Activated naive CD4-positive, alpha-beta T cell (primary cell): ENCODE measurements at places on chromosomes 12 and 14.

DNA sequence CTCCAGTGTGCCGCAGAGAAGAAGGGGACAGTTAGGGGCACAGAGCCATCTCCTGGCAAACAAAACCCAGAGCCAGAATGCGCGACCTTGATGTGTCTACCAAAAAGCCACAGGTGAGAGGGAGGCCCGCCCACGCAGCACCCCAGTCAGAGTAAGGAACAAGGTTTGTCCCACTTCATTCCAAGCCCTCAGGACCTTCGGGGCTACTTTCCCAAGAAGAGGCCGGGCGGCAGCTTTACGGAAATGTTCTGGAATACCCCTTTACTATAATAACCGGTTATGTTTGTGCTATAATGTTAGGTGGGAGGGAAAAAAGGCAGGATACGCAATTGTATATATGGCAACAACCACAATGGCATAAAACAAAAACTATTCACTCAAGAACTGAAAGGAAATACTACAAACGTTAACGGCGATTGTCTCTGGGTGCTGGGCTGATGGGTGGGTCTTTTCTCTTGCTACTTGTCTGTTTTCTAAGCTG is 12.3 kb downstream of the CCDC88C start:
- peak; percentile 44 for DNase-seq

DNA sequence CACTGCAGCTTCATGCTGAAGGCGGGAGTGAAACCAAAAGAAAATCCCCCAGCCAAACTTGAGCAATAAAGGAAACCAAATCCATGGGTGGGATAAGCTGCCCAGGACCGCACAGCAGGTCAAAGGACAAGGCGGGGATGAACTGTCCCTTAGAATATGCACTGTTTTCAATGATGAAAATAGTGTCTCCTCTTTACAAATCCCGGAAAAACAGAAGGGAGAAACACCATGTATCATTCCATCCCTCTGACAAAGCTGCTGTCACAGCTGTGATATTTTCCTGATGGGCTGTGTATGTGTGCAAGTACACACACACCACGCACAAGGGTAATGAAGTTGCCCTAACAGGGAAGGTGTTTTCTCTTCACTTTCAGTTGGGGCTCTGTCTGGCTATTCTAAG is 70.3 kb downstream of the ACTN1 start:
- DNase-seq: no peak

GRCh38 chr12:30166006-30166795 is 382.5 kb upstream of the TMTC1 start:
- DNase-seq: no peak

GRCh38 chr12:131882804-131883520 is 11.5 kb upstream of the ULK1 start:
- no peak for DNase-seq

- peak; percentile 24 for DNase-seq
Observed at GRCh38 chr14:73491256-73492042, 716 bp downstream of the RIOX1 start.

DNA sequence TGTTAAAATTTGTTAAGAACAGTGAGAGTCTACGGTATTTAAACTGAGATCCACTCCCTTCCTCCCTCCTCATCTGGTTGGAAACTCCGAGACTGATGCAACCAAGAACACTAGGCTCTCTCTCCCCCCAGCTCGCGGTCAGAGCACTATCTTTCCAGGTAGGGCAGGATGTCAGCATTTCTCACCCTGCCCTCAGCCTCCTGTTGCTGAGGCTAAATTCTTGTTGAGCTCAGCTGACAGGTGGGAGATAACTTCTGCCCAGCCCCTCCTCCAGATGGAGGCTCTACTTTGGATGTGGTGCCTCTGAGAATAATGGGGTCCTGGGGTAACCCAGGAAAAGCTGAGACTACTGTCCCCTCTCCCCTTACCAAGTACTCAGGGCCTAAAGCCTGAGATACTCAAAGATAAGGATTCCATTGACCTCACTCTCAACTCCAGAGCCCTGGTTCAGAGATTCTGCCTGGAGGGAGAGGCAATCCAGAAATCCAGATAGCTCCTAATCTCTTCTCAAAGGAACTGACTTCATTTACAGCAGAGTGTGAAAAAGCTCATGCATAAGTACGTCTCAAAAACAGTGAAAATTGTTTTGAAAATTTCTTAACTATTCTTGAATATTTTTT is 110.1 kb downstream of the EML5 start:
- no peak for DNase-seq

- no peak for DNase-seq
Observed at GRCh38 chr12:92007787-92008186, 137.9 kb downstream of the BTG1 start.

DNA sequence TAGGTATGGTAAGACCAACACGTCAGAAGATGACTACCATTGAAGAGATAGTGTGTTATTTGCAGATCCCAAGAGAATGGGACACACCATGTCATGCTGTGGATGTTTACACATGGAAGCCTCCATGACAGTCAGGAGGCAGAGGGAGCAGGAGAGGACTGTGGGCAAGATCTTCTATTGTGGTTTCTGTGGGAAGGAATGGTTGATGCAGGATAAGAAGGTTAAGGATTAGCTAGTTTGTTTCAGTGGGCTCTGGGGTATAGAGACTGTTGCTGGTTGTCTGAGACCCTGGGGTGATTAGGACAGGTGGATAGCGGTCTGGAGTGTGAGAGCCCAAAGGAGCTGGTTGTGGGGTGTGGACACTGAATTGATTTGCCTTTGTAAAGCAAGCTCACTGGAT is 23.3 kb downstream of the TAS2R7 start:
- DNase-seq: no peak

GRCh38 chr12:103928682-103929045 is 1.5 kb upstream of the HSP90B1 start:
- DNase-seq: no peak

GRCh38 chr12:111320258-111321050 is 48.4 kb downstream of the PHETA1 start:
- DNase-seq: no peak

- DNase-seq: no peak
Observed at GRCh38 chr14:36426836-36427235, 93.2 kb downstream of the NKX2-1 start.

- no peak for DNase-seq
Observed at GRCh38 chr14:104106471-104106991, 21.0 kb downstream of the ASPG start.

GRCh38 chr12:109878749-109879148 is 1.6 kb downstream of the GLTP start:
- DNase-seq: no peak

GRCh38 chr12:18327036-18327435 is 65.7 kb downstream of the PIK3C2G start:
- no peak for DNase-seq

- no peak for DNase-seq
Observed at GRCh38 chr12:1917172-1918070, 1.0 kb downstream of the CACNA2D4 start.

GRCh38 chr14:105929327-105930081 is 403.1 kb downstream of the TMEM121 start:
- no peak for DNase-seq

- no peak for DNase-seq
Observed at GRCh38 chr14:67977434-67978034, 158.0 kb downstream of the RAD51B start.

- no peak for DNase-seq
Observed at GRCh38 chr12:70245458-70245857, 2.2 kb downstream of the CNOT2 start.

DNA sequence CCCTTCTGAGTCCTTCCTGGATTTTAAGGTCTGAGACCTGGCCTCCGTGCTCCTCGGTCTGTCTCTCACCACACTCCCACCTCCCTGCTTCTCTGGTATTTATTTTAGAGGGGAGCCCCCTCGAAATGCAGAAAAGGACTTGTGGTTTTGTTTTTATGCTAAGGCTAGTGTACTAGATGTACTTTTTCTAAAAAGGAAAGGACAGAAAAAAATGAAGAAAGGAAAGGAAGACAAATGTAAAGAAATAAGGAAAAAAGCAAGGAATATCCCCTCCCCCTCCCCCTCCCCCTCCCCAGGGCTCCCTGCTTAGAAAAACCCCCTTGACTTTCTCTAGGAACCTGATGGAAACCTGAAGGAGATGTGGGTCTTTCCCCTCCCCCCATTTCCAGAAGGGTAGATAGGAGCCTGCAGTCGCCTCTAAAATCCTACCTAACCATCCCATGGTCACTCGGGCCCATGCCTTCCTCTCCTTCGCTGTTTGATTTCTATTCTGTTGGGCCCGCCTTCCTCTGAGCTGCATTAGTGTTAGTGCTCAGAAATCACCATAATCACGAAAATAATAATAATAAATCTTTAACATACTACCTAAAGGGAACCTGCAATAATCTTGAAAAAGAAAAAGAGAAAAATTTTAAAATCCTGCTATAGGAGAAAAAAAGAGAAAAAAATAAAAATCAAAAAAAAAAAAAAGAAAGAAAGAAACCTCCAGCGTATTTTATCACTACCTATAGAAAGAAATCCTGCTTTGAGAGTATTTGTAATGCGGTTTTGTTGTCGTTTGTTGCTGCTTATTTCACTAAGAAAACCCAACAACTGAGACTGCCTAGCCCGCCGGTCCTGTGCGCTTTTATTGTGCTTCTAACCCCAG is 3.1 kb downstream of the HOXC8 start:
- no peak for DNase-seq

GRCh38 chr12:121198949-121199348 is 11.0 kb upstream of the P2RX4 start:
- DNase-seq: no peak

- DNase-seq: no peak
Observed at GRCh38 chr12:2244013-2244861, 191.4 kb downstream of the CACNA1C start.

DNA sequence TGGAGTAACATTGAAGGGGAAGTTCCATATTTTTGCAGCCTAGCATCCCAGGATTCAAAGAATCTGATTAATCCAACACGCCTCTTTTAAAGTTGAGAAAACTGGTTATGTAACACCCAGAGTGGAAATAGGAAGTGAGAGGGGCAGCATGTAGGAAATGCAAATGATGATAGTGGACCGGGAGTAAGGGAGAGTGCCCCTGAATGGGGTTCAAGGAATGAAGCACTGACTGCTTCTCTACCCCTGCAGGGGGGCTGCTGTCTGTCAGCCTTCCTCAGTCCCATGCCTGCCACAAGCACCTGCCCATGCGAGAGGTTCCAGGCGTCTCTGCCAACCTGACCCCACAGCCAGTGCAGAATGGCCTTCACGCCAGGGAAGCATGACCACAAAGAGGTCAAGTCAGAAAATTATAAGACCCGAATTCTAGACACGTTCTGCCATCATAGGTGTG is 126.5 kb upstream of the CCND2 start:
- no peak for DNase-seq

DNA sequence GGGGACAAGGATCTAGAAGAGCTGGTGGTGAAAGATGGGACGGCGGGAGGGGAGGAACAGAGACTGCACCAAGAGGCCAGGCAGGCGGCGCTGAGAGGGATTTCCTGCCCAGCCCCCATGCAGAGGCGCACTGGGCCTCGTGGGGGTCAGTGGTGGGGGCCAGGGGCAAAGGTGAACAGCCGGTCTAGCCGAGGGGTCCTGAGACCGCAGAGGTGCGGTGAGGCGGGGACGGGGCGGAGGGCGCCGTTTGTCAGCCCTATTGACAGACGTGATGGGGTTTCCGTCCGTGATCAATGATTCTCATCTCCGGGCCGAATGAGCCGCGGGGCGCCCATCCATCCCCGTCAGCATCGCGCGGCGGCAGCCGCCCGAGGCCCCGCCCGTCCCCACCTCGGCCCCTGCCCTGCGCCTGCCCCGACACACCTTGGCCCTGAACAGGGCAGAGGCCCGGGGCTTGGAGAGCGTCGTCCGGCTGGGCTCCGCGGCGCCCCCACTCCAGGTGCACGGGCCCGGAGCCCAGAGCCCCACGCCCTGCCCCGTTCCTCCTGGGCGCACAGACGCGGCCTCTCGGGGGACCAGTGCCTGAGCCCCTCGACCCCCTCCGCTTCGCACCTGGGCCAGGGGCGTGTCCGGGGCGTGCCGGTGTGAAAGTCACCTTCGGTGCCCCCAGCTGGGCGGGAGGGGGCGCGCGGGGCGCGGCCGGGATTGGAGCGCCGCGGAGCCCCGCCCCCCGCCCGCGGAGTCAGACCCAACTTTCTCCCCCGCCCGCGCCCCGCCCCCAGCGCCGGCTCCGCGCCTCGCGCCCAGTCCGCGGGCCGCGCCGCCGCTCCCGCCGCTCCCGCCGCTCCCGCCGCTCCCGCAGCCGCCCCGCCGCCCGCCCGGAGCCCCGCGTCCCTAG is at the start of gene NXPH4:
TSS of gene NXPH4 (plus strand) at position 781 of the 898 bp plus-strand sequence. CDS start 176 bp downstream, outside the sequence.
- no peak for DNase-seq

- DNase-seq: no peak
Observed at GRCh38 chr14:56539862-56540261, 39.7 kb upstream of the TMEM260 start.

GRCh38 chr14:78592616-78593219 is 422.5 kb downstream of the NRXN3 start:
- DNase-seq: no peak

DNA sequence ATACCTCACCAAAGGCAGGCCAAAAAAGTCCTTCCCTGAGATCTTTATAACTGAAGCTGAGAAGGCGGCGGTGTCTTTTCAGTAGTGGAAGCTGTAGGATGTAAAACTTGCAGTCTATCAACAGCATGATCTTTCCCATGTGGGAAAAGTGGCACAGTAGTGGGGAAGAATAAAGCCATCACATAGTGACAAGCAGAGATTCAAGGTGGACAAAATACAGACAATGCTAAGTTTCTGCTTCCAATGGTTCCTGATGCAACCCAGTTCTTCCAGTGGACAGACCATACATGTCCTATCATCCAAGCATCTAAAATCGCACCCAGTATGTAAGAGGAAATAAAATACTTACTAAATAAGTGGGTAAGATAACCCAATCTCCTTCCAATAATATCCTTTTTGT is 4.1 kb downstream of the RPS6KA5 start:
- DNase-seq: no peak

DNA sequence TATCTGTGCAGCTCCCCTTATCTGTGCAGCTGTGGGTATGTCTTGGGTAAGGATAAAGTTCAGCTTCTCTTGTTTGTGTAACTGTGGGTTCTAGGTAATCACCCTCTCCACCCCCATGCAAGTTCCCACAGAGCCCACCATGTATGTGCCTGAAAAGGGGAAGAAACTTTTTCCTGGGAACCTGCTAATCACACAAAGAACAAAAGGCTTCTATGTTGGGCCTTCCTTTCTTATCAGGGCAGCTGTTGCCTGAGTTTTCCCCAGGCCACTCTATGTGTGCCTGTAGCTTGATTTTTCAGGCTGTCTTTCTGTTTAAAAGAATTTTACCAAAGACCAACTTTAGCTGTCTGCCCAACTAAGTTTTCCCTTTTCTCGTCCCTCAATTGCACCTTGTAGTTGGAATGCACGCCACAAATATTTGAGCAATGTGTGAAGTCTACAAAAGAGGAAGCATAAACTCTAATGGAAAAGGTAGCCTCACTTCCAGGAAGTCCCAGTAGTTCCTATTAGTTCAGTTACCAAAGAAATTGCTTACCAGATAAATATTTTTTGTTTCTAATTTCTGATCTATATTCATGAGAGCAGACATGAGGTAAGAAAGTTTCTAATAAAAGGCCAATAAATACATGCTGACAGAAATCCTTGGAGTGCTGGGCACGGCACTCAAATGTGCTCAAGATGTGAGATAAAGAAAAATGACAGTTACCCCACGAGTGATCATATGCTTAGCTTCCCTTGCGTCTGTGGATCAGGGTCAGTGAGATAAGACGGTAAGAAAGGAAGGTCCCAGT is 2.7 kb upstream of the GALC start:
- no peak for DNase-seq

- DNase-seq: no peak
Observed at GRCh38 chr12:40502322-40502721, 189.9 kb upstream of the CNTN1 start.
